ENCODE measurements at places on chromosomes 1 and 21.

GRCh38 chr21:45571641-45572040 is 29.4 kb upstream of the SLC19A1 start:
- no peak for DNase-seq

- DNase-seq = no peak
These were observed 5.3 kb downstream of the TENT5C start for GRCh38 chr1:117611121-117611601.

GRCh38 chr1:24253571-24253970 is 65.6 kb upstream of the GRHL3 start:
- no peak for DNase-seq

DNA sequence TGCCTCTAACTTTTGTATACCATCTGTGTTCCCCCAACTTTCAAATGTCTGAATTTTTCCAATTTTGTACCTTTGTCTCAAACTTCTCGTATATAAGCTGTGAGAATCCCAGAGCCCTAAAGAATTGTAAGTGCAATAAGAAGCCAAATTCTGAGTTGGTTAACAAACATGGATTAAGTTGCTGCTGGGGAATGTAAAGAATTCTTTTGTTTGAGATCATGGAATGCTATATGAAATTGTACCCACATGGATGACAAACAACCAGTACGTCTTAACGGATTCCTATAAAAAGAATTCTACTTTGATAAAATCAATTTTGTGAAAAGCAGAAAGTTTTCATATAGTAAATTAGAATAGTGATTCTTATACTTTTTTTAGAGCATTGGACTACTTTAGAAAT is 72.4 kb upstream of the CYP2J2 start:
- DNase-seq = no peak

DNA sequence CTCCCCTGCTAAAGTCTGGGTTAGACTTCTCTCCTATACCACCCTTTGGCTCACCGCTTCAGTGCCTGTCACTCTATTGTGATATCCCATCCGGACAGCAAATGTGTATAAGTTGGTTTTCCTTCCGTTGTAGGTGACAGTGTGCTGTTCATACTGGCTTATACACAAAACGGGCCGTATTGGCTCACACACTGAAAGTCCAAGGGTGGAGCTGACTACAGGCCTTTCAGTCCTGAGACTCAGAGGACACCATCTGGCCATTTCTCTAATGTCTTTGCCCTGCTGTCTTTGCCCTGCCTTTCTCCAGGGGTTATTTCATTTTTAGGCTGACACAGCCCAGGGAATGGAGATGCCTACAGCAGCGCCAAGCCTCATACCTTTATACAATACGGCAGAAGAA is 90.7 kb downstream of the URB2 start:
- no peak for DNase-seq

DNA sequence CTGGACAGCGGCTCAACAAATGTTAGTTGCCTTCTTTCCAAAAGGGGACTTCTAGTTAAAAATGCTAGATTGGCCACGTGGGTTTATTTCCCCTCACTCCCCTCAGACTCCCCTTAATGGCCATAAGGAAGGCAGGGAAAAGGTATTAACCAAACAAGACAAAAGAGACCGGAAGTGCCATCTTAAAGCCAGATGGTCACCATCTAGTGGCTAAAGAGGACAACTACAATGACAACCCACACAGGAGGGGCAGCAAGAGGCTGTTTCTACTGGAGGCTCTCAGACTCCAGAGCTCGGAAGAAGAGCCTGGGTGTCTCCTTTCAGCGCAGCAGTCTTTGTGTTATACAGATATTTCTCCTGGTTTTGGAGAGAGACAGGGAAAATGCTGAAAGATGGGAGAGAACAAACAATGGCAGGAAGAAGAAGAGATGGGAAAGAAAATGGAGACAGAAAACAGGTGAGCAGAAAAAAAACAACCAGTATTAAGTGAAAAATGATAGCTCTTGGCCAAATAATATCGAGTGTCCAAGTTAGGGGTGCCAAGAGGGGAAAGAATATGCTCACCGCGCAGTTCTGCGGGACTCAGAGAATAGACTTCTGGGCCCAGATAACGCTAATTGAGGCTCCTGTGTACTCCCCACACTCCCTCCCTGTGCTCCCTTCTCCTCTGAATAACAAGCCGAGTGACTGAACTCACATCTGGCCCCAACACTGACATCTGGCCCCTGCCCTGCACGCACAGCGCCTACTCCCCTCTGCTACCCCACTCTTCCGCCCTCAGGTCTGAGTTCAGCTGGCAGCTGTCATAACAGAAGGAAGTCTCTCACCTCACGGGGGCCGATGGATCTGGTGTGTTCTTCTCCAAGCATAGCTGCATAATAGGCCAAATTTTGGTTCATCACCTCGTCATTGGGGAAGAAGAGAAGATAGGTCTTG is 9.6 kb downstream of the P3H1 start:
- DNase-seq = no peak

- no peak for DNase-seq
These were observed at the start of gene PTPN14 for GRCh38 chr1:214551436-214552173. TSS of gene PTPN14 (minus strand) at chr1:214551602. CDS start at chr1:214464803, 86,799 bp downstream.

DNA sequence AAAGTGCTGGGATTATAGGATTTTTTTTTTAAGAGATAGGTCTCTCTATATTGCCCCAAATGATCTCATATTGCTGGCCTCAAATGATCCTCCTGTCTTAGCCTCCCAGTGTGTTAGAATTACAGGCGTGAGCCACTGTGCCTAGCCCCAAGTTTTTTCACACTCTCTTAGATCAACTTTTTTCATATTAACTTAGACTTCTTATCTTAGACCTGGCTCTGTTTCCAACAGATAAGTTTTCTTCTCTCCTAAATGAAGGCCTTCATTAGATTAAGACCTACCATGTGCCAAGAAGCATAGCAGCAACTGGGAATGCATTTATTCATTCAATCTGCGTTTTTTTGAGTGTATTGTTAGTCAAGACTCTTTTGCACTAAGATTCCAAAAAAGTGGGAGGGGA is 20.2 kb upstream of the HTR1D start:
- no peak for DNase-seq

DNA sequence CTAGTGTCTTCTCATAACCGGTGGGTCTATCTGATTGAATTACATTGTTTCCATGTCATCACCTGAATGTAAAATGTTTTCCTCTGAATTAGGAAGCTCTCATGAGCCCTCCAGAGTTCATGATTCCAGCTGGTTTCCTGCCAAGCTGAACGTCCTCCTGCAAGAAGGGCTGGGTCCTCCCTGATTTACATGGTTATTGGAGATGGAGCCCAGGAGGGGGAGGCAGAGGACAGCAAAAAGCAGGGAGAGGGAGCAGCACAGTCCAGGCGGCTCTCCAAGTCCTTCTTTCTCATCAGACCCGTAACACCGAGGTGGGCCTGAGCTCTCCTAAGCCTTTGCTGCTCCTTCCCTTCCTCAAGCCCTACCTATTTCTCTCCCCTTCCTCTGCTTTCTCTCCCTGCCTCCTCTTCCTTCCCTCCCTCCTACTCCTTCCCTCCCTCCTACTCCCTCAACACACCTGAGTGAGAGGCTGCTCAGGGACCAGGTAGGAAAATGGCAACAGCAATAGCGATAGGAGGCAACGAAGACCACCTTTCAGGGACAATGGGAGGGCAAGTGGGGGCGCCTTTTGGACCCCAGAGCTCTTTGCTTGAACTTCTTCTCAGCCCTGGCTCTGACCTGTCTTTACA is 265.9 kb downstream of the PRDM2 start:
- DNase-seq = no peak

- DNase-seq = no peak
These were observed at the start of gene MASP2 for GRCh38 chr1:11046625-11047365. TSS of gene MASP2 (minus strand) at chr1:11047239. CDS start at chr1:11047207, 32 bp downstream.

DNA sequence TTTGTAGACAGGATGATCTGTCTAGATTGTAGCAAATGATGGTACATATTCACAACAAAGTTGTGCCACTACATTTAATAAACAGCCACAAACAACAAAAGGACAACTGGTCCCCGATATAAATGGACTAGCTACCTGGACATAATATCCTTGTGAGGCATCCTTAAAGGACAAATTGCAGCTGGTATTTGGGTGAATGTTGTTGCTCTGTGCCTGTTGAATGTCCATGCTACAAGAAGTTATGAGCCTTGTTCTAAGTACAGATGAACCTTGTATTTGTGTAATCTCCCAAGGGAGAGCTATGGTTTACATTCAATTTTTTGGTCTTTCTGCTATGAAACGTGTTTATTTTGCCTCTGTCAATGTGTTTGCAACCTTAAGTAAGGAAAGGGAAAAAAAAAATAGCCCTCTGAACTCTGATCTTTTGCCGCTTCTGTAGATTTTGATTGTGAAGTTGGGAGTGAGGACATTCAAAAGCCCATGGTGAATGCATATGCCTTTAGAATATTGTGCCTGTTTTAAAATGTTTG is 26.5 kb downstream of the SFT2D2 start:
- no peak for DNase-seq

- no peak for DNase-seq
These were observed 107.4 kb downstream of the LEPR start for GRCh38 chr1:65527707-65528503.

- no peak for DNase-seq
These were observed 39.7 kb downstream of the RNASEL start for GRCh38 chr1:182549346-182549745.

- no peak for DNase-seq
These were observed 17.8 kb upstream of the GUCA2B start for GRCh38 chr1:42135426-42135825.

GRCh38 chr1:1968767-1969504 is 34.6 kb downstream of the CFAP74 start:
- no peak for DNase-seq

GRCh38 chr1:98502937-98503336 is 158.6 kb upstream of the SNX7 start:
- no peak for DNase-seq

- no peak for DNase-seq
These were observed 953.8 kb upstream of the ADGRL2 start for GRCh38 chr1:80846966-80847365.

DNA sequence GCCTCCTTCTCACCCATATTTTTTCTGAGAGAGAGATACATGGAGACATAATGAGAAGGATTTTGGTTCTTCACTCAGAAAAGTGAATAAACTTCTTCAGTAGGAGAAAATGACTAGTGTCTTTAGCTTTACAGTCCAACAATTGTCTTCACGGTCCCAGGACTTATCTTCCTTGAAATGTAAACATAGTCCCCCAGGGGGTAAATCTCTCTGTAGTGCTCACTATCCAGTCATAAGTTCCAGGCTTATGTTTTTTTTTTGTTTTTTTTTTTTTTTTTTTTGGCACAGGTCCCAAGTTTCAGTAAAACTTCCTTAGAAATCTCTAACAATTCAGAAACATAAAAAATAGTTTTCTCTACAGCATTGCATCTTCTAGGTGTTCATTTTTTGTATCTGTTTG is 890.2 kb upstream of the B3GALT2 start:
- no peak for DNase-seq

DNA sequence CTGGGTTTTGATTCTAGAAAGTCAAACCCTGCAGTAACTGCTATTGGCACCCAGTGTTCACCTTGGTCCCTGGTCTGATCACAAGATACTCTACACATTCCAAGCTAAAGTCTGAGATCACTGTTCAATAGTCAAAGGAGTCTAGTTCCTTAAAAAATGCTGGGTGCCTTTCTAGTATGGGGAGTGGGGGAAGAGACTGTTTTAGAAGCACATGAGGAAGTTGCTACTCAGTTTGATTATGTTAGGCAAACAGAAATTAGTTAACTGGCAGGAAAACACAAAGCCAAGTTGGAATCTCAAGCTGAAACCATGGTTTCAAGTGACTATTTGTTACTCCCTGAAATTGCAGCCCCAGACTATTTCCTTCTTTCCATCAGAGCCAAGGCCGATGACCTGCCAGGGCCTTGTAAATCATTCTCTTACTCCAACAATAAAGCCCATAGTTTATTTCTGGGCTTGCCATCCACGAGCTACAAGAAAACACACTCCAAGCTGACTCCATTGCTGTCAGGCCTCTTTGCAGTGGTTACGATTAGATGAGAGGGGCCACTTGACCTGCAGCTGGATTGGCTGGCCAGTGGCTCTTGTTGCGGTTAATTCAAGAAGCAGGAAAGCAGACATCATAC is 21.1 kb upstream of the VTCN1 start:
- no peak for DNase-seq

DNA sequence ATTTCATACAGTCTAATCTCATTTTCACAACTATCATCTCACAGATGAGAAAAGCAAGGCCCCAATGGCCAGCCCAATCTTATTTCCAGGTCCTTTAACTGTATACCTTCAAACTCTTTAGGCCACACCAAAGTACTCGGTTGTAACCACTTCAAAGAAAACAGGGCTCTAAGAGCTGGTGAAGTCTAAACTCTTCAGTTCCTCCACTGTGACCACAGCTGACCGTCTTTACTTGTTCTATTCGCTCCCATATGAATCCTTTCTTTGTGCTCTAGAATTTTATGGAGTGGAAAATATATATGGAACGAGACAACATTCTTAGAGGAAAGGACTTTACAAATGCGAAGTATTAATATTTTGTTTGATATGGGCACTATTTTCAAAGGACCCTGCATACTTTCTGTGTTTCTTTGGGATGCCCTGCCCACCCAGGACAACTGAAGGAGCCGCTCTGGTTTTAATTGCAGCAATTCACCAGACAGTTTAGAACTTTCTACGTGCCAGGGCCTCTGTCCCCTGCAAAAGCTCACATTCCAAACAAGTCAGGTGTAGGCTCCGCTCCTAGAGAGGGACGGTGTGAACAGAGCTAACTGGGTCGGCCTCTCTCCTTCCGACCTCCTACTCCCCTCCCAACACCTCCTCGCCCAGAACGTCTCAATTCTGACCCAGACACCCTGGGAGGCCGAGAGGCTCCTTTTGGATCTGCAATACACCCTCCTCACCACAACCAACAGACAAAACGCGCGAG is 15.7 kb downstream of the IER5 start:
- no peak for DNase-seq

- no peak for DNase-seq
These were observed 60.8 kb upstream of the RALGPS2 start for GRCh38 chr1:178664278-178664677.

DNA sequence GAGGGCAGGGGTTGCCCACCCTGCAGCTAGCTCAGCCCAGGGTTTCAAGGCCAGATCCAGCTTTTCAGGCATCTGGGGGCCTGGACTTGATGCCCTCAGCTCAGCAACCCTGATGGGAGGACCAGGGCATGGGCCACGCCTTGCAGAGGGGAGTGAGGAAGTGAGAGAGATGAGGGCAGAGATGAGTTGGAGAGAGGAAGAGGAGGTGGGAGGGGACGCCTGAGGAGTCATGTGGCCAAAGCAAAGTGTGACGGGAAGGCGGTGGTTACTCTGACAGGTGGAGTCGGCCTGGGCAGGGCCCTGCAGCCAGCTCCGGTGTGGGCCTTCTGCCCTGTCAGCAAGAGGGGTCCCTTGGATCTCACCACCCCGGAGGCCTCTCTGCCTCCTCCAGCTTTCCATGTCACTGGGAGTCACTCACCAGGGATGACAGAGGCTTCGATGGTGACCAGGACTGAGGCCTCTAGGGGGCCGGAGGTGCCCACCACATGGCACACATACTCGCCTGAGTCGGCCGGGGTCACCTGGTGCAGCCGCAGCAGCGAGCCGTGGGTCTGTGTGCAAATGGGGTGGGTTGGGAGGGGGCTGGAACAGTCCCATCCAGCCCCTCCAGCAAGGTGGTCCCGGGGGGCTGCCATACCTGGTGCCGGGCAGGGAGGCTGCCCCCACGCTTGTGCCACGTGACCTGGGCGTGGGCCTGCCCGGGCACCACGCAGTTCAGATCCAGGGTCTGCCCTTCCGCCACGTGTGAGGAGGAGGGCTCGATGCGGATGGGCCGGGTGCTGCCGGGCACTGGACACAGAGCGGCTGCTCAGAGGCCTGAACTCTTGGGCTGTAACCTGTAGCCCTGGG is 40.4 kb downstream of the LDLRAD2 start:
- no peak for DNase-seq

Measured in stimulated activated CD8-positive, alpha-beta memory T cell treated with anti-CD3 and anti-CD28 coated beads, Interleukin-15, amount 100 ng/mL, for 24 hours (primary cell).